ENCODE measurements at places on chromosomes 7 and 10. TPM values are rescaled to one million over a fixed set of nuclear protein-coding genes. Genes with fewer than 3 reads are reported as not detected.
A peak's percentile ranks its signal among the peaks of the same experiment; 100 is the strongest.

DNA sequence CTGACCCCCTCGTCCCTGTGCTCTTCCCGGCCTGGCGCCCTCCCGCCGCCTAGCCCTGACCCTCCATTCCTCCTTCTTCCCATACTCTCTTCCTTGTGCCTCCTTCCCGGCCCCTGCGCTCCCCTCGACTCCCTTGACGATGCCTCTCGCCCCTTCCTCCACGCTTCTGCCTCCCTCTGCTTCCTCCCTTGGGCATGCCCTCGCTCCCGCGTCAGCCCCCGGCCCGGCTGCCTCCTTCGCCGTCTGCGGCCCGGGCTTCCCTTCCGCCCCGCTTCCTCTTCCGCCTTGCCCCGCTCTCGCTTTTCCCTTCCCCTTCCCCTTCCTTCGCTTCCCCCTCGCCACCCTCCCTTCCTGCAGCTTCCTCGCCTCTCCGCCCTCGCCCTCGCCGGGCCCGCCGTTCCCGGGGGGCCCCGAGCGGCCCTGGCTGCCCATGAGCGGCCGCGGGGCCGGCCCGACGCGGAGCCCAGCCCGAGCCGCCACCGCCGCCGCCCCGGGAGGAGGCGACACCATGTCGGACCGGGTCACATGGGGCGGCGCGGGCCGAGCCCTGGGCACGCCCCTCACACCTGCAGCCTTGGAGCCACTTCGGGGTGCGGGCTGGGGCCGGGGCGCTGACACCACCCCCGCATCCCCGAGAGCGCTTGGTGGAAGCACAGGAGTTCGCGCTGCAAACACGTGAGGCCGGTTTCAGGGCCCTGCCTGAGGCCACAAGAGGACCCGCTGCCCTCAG, at the start of gene FBXW4:
Gene FBXW4, minus strand, starts transcription at position 497 of the 730 bp plus-strand sequence. Its CDS starts 65 bp downstream, at position 432.
- peak; percentile 63 for DNase-seq

DNA sequence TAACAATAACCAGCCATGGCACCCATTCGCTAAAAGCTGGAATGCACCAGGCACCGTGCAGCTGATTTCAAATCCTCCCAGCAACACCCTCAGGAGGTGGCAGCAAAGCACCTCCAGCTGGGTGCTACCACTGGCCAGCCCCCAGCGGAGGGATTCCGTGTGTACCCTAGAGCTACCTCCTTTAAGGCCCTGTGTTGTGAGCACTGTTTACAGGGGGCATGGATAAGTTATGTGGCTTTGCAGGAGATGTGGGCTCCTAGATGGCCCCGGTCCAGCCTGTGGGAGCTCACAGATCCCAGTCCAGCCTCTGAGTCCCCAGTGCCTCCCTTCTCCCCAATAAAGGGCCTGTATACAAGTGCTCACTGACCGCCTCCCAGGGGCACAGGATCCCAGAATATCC, 27.1 kb downstream of the TNRC18 start:
- DNase-seq = peak; percentile 83

DNA sequence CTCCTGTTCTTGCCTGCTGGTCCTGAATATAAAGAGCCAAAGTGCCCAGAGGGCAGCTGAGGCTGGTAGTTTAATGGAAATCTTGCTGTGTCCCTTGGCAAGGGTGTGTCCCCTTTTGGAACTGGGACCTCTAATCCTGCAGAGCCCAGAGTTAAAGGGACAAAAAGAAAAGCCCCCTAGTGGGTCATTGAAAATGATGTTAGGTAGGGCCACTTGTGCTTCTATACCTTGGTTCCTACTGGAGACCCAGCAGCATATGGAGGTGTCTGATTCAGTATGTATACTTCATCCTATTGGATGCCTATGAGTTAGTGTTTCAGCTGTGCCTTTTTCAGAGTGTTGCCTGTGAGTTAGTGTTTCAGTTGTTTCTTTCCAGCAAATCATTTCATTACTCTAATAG, 30.5 kb downstream of the TFAM start:
- no peak for DNase-seq

GRCh38 chr7:155208681-155209477, 88.8 kb upstream of the INSIG1 start:
- peak; percentile 67 for DNase-seq

Gene TUBB8
- 0.34 TPM for total RNA-seq

- DNase-seq = no peak
Measured at GRCh38 chr10:96205580-96205979, 65.8 kb downstream of the BLNK start.

GRCh38 chr10:103040418-103040817, 122.3 kb downstream of the CNNM2 start:
- no peak for DNase-seq

Gene CTAGE8
- total RNA-seq = 4.3 TPM

DNA sequence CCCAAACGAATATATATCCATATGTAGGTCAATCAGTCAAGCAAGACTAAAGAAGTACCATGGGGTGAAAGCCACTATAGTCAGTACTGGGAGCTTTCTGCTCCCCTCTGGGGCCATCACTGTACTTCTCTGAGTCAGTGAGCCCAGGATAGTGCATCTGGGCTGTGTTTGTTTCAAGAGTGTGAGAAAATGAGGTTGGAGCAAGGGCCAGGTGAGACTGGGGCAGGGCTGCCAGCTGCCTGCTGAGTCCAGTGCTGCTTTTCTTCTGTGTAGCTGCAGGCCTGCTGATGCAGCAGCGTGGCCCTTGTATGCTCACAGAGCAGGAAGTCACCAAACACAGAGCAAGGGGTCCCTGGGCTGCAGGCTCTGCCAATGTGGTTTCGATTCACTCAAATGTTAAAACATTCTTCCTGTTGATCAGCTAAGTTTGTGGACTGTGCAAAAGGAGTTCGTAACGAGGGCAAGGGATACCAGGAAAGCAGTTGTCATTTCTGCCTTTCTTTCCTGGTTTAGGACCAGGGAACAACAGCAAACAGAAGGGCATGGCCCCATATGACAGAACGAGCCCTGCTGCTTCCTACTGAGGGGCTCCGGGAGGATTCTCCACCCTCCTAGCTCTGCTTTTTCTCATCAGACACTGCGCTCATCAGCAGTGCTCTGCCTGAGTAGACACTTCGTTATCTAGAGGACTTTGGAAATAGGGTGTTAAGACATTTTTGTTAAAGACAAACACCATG, 65.4 kb upstream of the TNS3 start:
- no peak for DNase-seq

Gene PRSS37
- total RNA-seq = not detected

- no peak for DNase-seq
Measured at GRCh38 chr7:136502162-136502561, 366.3 kb upstream of the CHRM2 start.

Gene BTBD16
- total RNA-seq = not detected

DNA sequence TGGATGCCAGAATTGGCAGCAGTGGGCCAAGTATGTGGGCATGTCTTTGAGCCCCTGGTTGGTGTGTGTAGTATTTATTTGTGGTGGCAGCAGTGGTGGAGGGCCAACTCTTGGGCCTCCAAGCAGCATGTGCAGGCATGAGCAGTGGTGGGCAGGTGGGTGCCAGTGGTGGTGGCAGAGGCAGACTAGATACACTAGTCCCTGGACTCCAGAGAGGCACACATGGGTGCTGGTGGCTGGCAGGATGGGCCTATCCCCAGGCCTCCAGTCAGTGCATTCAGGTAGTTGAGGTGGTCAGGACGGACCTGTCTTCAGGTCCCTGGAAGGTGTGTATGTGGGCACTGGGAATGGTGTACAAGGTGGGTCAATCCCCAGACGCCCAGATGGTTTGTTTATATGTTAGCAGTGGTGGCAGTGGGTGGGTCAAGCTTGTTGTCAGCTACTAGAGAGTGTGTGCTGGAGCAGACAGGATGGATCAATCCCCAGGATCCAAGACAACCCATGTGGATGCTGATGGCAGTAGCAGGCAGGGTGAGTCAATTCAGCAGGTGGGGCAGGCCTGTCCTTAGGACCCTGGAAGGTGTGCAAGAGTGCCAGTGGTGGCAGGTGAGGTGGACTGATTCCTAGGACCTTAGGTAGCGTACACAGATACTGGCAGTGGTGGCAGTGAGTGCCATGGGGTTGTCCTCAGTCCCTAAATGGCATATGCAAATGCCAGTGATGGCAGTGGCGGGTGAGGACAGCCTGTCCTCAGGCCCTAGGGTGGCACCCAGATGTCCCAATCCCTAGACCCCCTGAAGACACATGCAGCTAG, 294.3 kb downstream of the RPS24 start:
- DNase-seq = no peak

Gene AP5Z1
- total RNA-seq = 66.1 TPM

DNA sequence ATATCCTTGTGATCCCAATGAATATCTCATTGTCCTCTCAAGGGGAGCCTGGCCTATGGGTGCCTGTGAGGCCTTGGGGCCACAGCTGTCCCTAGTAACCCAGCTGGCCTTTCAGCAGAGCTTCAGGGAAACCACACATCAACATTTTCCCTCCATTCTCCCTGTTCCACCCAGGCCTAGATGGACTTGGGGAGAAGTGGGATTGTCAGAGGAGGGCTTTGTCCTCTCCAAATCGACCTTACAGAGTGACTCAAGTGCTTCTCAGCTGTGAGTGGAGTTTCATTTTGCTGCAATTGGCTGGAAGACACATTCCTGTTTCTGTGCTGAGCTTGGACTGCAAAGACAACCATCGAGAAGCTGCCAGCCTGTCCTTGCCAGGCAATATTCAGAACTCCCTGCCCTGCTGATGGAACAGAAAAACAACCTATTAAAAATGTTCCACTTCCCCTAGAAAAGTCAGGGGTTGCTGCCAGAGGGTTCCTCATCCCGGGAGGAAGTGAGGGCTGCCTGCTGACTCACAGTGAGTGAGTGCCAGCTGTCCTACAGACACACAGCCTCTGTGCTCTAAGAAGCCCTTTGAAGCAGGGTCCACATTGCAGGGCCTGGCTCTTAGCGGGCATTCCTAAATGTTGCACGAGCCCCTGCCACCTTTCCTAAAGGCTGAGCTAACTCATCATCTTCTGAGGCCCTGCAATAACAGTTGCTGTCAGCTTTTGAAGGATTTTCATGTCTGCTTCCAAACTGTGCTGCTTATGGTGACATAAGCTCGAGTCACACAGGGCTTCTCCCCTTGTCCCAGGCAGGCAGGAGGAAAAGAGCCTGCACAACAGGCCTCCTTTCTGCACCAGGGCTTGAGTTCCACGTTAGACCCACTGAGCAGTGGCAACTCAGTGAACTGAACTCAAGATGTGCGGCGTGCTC, 20.5 kb downstream of the STRA8 start:
- DNase-seq = peak; percentile 50

Gene SPDYE9
- total RNA-seq = not detected

GRCh38 chr7:129779602-129780256, 168.2 kb downstream of the NRF1 start:
- DNase-seq = peak; percentile 88

Gene MYL10
- not detected for total RNA-seq

Data from Calu3 (cell line).